ENCODE measurements at places on chromosomes 2 and 18.

DNA sequence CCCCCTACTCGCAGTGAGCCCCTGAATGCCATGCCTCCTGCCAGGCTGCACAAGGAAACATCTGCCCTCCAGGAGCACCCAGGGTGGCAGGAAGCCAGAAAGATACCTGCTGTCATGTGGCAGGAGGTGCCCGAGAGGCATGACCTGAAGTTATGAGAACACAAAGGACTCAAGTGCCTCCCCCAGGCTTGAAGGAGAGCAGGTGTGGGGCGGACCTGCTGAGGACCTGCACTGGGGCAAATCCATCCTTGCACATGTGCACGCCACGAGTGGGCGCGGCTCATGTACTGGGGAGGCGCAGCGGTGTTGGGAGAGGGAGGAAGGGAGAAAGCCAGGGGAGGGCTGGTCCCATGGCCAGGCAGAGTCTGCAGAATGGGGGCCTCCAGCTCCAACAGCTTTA, 26.9 kb downstream of the SDC1 start:
- DNase-seq: no peak

GRCh38 chr2:207399301-207399700, 130.5 kb upstream of the CREB1 start:
- DNase-seq: no peak

GRCh38 chr2:224969095-224969494, 73.2 kb downstream of the DOCK10 start:
- DNase-seq: no peak

GRCh38 chr2:7403092-7403775, 486.0 kb downstream of the RNF144A start:
- no peak for DNase-seq

GRCh38 chr2:31404302-31404701, 10.2 kb downstream of the XDH start:
- no peak for DNase-seq
